Naive thymus-derived CD4-positive, alpha-beta T cell (primary cell): ENCODE measurements at places on chromosomes 13 and 19.

GRCh38 chr19:3378352-3379150 is 12.2 kb downstream of the NFIC start:
- no peak for DNase-seq

DNA sequence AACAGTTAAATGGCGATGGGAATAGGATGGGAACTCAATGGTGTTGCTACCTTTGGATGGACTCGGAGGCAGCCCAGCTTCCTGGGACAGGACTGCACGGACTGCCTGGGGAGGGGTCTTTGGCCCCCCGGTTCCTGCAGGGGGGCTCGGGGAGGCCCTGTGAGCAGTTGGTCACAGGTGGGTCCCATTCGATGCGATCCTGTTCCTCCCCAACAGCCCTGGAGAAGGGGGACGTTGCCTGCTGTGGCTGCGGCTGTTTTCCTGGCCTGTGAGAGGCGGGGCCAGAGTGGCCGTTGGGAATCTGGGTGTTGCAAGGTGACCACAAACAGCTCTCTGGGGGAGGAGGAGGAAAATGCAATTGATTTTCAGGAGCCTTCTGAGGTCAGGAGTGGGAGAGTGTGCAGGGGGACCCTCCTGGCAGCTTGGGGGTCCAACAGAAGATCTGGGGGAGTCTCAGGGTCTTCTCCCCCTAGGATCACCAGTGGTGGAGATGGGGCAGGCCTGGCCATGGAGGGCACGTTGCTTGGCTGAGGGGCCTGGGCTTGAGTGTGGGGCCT is 1.9 kb upstream of the PLPPR3 start:
- no peak for DNase-seq

DNA sequence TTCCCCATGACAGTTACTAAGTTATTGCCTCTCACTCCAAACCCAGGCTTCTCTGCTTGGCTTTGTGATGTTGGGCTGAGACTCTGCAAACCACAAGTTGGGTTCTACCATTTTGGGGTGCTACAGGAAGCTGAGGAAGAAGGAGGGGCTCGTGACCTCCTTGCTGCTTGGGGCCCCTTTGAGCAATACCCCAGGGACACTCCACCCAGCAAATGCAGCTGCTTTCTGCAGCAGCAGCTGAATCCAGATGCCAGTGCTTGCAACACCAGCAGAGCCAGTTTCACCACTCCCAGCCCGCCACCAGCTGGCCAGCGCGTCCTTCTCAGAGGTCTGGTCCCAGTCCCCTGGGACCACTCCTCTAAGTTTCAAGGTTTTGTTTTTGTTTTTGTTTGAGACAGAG is 22.0 kb upstream of the UBAC2 start:
- DNase-seq, result no peak

DNA sequence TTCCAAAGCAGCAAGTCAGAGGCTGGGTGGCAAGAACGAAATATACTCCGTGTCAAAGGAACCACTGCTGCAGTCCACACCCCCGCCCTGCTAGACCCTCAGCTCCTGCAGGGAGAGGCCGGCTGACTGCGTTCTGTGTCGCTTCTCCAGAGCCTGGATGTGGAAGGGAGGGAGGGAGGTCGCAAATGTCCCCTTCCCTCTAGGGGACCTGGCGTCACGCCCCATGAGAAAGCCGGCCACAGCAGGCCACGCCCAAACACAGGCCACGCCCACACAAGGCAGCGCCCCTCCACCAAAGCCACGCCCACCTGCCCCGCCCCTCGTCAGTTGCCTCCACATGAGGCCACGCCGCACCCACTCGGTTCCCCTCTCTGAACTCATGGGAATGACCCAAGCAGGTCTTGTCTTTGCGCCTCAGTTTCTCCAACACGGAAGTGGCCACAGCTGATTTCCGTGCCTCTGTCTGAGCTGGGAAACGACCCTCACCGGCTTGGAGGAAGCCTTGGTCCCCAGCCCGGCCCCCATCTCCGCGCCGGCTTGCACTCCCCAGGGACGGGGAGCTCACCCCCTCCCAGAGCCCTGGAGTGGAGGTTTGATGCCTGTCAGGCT is 38.4 kb upstream of the TCF3 start:
- DNase-seq, result no peak

- no peak for DNase-seq
Observed at GRCh38 chr13:32824675-32825074, 191.5 kb upstream of the KL start.

DNA sequence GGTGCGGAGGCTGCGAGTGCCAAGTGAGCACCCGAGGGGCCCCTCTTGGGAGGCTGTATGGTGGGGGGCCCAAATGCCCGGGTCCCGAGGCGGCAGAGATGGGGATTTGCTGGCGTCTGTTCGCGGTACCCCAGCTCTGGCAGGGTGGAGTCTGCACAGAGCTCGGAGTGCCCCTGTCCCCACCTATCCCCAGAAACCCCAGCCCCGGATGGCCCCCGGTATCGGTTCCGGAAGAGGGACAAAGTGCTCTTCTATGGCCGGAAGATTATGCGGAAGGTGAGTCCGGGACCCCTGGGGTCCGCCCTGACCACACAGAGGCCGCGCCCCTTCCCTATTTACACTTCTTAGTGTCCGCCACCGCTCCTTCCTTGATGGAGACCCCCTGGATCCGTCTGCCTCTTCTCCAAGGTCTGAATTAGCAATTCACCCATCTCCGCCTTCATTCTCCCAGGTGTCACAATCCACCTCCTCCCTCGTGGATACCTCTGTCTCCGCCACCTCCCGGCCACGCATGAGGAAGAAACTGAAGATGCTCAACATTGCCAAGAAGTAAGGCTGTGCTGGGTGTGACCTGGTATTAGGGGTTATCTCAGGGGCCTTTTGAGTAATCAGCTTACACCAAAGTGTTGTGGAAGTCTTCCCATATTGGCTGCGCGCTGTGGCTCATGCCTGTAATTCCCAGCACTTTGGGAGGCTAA is 630 bp downstream of the PNPLA6 start:
- DNase-seq, result no peak

GRCh38 chr13:109545931-109546330 is 240.5 kb downstream of the IRS2 start:
- DNase-seq, result no peak

GRCh38 chr13:42781352-42781751 is at the start of gene FAM216B:
TSS of gene FAM216B (plus strand) at chr13:42781584. CDS start at chr13:42784068, 2,484 bp downstream.
- no peak for DNase-seq
